ENCODE measurements at places on chromosomes 3 and 15.

DNA sequence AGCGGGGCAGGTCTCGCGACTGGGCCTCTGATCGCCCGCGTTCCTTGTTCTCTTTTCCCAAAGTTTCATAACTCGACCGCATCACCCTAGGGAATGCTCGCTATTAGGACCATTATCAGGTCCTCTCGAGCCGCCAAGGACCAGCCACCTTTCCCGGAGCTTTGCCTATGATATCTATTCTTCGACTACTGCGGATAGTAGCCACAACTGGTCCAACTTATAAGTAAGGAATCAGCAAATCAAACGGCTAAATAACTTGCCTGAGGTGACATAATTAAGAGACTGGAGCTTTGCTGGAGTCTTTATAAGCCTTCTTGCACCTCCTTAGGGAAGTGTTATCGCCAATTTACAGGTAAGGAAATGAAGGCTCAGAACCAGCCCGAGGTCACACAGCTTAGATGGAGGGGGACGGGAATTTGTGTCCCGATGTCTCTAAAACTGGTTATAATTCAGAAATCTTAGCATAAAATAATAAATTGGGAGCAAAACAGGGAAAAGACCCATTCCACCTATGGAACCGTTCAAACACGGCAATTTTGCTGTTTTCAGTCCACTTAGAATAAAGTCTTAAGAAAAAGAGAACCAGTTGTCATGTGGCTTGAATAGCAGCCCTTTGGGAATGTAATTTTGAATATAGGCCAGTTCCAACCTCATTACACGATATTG is 479 bp upstream of the PLD1 start:
- DNase-seq = no peak

DNA sequence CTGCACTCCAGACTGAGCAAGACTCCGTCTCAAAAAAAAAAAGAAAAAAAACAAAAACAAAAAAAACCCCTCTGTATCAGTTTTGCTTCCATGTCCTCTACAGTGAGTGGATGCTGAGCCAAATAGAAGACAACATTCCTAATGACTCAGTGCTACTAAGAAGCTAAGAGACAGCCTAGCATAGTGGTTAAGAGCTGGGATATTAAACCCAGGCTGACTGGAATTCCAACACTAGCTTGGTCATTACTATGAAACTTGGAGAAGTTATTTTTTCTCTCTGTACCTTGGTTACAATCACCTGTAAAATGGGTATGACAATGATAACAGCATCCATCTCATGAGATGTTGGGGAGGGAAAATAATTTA is 60.9 kb upstream of the PYGO1 start:
- no peak for DNase-seq

DNA sequence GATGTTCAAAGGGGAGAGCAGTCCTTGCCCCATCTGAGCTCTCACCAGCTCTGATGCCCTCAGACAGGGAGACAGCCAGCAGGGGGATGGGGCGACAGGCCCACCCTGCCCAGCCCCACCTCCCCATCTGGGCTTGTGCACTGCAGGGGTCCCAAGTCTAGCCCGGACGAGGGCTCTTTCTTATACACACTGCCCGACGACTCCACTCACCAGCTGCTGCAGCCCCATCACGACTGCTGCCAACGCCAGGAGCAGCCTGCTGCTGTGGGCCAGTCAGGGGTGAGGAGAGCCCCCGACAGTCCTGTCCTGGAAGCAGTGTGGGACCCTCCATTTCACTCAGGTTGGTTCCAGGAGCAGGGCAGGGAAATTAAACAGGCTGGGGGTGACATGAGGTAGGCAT is 73.9 kb downstream of the BOC start:
- DNase-seq = no peak

DNA sequence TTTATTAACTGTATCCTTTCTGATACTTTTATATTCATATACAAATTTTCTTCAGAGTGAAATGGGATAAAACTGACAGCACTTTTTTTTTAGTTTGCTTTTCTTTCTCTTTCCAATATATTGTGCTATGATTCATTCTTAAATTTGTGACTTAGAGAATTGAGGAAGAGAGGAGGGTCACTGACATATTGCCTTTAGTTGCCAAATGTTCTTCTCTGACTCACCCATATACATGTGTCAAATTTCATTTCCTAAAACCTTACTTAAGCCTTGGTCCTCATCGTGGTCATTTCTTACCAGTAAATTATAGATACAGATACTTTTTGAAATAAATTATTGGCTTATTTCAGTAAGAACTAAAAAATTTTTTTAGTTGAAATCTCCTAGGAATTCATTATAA is 53.9 kb downstream of the CLASP2 start:
- no peak for DNase-seq

GRCh38 chr3:112871735-112872134 is 25.1 kb upstream of the CD200R1L start:
- DNase-seq = no peak

DNA sequence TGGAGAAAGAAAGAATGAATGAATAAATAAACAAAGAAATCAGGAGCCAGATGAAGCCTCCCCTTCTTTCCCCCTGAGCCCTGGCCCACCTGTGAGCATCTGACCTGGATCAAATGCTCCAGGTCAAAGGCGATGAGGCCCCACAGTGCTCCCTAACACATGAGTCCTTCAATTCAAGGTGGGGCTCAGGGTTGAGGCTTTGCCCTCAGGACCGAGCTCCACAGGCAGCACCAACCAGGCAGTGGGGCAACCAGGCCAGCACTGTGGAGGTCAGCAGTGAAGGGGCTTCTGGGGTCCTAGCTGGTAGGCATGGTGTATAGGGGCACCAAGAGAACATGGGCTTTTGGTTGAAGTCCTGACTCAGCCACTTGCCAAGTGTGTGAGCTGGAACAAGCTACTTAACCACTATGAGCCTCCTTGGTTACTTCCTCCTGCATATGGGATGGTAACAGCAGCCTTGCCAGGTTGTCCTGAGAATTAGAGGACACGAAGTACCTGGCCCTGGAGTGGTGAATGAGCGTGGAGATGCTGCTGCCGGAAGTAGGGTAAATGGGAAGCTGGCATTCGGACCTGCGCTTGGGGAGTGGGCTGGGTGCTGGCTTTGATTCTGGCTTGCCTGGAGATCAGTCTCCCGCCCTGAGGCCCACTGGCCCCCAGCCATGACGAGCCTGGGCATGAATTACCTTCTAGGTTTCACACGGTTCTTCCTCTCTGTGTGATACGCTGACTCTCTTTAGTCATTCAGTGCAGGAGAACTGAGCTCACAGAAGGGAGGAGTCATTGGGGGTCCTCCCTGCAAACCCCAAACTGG is 10.0 kb upstream of the PAQR5 start:
- DNase-seq = no peak

GRCh38 chr15:65368302-65369211 is 9.2 kb downstream of the IGDCC3 start:
- DNase-seq = no peak

- no peak for DNase-seq
These were observed 149.0 kb downstream of the USP13 start for GRCh38 chr3:179801856-179802255.

DNA sequence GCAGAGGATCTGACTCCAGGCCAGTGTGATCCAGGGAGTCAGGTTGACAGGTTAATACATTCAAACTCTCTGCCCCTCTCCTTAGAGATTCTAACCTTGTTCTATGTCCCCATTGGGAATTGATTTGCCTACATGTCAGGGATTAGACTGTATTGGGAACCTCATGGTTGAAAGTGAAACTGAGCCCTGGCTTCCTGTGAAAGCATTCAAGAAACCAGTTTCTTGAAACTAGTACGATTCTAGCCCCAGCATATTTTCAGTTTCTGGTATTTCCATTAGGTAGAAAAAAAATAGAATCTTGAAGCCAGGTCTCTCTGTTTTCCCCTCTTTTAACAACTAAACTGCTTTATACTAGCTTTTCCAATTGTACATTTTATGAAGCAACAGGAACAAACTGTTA is 140.4 kb upstream of the ABI3BP start:
- DNase-seq = no peak

DNA sequence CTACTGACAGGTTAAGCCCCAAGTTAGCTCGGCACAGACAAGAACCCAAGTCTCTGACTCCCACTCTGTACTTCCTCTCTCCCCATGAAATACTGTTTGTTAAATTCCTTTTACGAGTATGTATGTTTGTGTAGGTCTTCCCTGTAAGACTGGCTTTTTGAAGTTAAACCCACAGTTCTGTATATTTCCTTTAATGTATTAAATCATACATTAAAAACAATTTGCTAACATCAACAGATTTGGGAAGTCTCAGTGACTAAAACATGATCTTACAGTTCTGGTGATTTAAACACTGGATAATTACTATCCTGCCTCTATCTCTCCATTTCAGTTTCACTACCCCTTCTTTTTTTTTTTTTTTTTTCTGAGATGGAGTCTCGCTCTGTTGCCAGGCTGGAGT is 4.4 kb downstream of the CMTM6 start:
- no peak for DNase-seq

DNA sequence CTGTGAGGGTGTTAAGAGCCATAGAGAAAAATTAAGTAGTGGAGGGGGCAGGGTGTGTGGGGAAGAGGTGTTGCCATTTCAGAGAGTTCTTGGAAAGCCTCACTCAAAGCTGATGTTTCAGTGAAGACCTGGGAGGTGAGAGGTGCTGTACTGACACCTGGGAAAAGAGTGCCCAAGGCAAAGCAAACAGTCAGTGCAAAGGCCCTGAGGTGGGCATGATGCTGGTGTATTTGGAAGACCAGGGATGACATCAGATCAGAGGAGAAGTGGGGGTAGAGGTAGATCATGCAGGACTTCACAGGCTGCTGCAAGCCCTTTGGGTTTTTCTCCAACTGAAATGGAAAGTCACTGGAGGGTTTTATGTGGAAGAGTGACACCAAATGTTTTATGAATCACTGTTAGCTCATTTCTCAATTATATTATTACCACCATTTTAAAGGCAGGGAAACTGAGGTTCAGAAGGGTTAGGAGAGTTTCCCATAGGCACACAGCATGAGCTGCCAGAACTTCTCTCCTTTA is 42.8 kb upstream of the SMAD3 start:
- no peak for DNase-seq

- DNase-seq = no peak
These were observed 32.1 kb downstream of the KIF9 start for GRCh38 chr3:47250309-47251060.

DNA sequence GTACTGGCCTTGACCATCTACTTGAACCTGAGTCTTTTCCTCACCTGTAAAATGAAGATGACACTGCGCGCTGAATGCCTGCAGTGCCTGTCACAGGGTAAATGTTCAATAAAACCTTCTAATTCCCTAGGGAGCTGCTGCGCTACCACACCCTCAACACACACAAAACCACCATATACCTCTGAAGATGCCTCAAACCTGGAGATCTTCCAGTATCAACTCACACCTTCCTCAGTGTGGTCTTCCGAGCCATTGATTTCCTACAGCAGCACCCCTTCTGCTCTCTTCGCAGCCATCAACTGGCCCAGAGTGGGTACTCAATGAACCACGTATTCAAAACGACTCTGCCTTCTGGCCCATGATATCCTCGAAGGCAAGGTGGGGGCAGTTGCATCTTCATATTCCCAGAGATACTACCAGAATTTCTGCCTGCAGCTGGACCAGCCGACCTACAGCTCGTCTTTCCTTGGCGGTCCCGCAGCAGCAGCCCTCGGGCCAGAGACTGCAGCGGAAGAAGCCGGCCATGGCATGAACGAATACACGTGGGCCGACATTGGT is 695 bp downstream of the RPL32 start:
- DNase-seq = no peak

DNA sequence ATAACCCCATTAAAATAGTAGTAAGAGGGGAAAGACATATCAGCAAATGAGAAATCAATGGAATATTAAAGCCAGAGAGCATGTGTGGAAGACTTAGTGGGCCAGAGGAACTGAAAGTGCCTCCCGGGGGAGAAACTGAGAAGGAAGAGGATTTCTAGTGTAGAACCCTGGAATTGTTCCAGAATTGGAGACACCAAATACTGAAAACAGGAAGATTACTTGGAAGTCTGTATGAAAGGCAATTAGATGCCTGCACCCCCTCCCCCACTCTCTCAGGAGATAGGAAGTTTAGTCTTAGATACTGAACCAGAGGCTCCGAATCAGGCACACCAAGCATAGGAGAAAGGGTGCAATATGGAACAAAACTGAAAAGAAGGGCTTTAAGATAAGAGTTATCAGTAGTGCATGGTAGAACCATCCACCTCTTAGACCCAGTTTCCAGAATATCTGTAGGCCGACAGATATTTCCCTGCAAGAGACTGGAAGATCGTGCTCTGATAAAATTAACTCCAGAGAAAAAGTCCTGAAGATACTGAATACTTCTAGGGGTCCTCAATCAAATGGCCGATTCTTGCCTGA is 32.4 kb downstream of the KLHL18 start:
- DNase-seq = no peak

DNA sequence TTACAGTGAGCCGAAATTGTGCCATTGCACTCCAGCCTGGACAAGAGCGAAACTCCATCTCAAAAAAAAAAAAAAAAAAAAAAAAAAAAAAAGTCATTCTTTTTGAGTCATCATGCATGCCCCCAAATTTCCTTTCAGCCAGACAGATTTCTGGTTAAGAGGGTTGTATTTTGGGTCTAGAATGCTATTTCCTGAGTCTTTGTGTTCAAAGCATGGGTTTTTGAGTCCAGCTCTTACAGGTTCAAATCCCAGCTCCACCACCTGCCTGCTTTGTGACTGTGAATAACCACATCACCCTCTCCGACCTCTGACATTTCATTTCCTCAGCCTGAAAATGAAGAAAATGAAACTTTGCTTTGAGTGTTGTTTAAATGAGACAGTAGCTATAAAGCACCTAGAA is 9.3 kb upstream of the C15orf61 start:
- DNase-seq = no peak

- DNase-seq = no peak
These were observed 243.5 kb upstream of the SLCO3A1 start for GRCh38 chr15:91609966-91610365.

GRCh38 chr3:14879211-14879874 is 60.6 kb downstream of the FGD5 start:
- DNase-seq = no peak

GRCh38 chr3:65348398-65348995 is 660.7 kb upstream of the ADAMTS9 start:
- no peak for DNase-seq

- DNase-seq = peak; percentile 89
These were observed 12.2 kb upstream of the SACM1L start for GRCh38 chr3:45677033-45677446.

DNA sequence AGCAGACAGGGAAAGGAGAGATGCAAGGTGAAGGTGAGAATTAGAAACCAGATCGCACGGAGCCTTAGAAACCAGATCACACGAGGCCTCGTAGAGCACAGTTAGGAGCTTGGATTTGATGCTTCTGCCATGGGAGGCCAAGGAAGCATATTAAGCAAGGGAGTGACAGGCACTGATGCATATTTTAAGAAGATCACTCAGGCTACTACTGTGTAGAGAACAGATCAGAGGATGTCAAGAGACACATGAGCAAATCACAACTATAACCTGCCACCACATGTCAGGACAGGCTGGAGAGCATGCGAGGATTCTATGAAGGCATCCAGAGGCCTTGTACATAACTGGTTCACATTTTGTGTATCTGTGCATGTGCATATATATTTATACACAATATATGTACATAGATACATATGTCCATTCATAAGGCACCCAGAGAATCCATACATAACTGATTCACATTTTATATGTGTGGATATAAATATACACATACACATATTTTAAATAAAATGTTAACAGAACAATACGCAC is 99.6 kb upstream of the FHIT start:
- no peak for DNase-seq

- no peak for DNase-seq
These were observed 5.0 kb downstream of the DCP1A start for GRCh38 chr3:53342353-53342752.

- no peak for DNase-seq
These were observed at the start of gene DNAH1 for GRCh38 chr3:52315977-52316764. Gene DNAH1, plus strand, starts transcription at chr3:52316319. Its CDS starts 6,124 bp downstream, at chr3:52322443.

All from epithelial cell of proximal tubule (primary cell).